ENCODE measurements at places on chromosomes 4 and X.

GRCh38 chr4:187390646-187391045 is 604.9 kb upstream of the ZFP42 start:
- DNase-seq, result no peak

DNA sequence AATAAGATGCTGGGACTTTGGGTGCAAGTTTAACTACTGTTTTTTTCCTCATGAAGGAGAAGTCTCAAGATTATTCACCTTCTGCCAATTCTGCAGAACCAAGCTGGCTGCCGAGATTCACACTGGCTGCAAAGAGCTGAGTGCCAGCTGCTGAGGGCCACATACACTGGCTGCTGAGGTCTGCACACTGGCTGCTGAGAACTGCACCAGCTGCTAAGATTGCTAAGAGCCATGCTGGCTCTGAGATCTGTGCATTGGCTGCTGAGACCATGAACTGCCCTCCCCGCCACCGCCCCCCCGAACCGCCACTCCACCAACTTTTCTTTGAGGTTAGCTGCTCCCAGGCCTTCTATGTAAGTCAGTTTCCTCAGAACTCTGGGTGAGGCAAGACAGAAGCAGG is 330.3 kb downstream of the CBLL2 start:
- no peak for DNase-seq

- no peak for DNase-seq
Measured at GRCh38 chr4:183760326-183760725, 101.2 kb downstream of the TRAPPC11 start.

- no peak for DNase-seq
Measured at GRCh38 chrX:126799059-126799458, 20.5 kb upstream of the PRR32 start.

- DNase-seq, result no peak
Measured at GRCh38 chrX:76815754-76816153, 388.2 kb downstream of the MAGEE1 start.
